ENCODE measurements at places on chromosomes 3 and 15.

DNA sequence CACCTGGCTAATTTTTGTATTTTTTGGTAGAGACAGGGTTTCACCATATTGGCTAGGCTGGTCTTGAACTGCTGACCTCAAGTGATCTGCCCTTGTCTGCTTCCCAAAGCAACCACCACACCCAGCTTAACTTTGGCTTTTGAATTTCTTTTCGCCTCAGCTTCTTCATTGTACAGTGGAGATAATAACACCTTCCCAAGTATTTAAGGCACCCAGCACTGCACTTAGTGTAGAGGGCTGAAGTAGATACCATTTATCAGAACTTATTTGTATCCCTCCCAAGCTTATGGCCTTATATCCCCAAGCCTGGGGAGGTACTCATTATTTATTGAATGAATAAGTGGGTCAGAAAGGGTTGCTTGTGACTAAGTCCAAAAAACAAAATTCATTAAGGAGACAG, 2.3 kb downstream of the SQOR start:
- no peak for DNase-seq

GRCh38 chr15:43958861-43959330, 132.1 kb downstream of the WDR76 start:
- peak; percentile 91 for DNase-seq

DNA sequence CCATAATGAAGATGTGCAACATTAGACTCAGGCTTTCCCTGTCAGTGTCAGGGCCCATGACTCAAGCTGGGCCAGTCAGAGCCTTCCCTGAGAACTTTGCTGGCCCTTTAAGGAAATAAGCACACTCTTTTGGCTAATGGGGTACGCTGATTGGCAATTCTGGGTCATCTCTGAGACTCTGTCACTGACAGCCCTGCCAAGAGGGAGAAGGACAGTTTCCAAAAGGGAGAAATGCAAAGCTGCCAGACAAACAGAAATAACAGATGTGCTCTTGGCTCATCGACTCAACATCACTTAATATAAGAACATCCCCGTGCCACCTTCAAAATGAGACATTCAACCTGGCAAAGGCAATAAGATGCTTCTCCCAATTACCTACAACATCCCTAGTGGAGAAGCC, 491.9 kb upstream of the PROK2 start:
- DNase-seq, result no peak

DNA sequence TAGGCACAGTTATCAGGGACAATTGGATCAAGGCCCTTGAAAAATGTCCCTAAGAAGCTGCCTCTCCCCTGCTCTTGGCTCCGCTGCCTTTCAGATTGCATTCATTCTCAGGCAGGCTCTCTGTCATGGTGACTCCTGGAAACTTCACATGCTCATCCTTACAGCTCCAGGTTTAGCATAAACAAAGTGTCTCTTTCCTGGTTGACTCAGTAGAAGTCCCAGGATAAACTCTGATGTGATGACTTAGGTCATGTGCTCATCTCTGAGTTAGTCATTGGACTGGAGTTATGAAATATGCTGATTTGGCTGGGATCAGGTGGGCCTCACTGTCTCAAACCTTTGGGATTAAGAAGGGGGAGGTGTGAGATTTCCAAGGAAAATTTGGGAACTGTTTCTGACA, 243.8 kb downstream of the ZNF621 start:
- peak; percentile 12 for DNase-seq

- DNase-seq, result peak; percentile 61
Measured at GRCh38 chr3:81554388-81554787, 207.1 kb downstream of the GBE1 start.

DNA sequence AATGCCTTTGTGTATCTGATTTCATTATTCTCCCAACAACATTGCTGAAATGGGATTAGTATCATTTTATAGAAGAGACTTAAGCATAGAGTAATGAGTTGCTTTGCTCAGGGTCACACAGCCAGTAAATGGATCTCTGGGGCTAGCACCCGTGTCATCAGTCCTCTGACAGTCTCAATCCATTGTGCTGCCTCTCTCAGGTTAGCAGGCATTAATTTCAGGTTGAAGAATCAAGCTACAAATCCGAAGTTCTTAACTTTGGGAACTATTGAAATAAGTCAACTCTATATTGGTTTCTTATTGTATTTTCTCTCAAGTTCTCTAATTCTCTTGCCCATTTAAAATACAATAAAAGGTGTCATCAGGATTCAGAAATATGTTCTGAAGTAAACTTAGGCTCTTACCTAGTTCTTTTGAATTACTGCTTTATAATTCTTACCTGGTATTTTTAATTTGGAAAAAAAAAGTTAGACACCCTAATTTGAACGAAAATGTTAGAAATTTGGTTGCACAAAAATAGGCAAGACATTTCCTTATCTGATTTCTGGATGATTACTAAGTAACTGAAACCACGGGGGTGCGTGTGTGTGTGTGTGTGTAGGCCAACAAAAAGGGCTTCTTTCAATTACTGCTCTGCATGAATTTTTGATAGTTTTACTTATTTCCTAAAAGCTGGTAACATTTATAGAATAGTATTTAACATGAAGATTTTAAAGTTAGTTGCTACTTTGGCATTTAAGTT, 189.8 kb downstream of the MBNL1 start:
- peak; percentile 34 for DNase-seq

- no peak for DNase-seq
Measured at GRCh38 chr15:97143592-97144376, 813.3 kb downstream of the NR2F2 start.

- DNase-seq, result peak; percentile 86
Measured at GRCh38 chr3:115330430-115330829, 183.3 kb upstream of the ZBTB20 start.

DNA sequence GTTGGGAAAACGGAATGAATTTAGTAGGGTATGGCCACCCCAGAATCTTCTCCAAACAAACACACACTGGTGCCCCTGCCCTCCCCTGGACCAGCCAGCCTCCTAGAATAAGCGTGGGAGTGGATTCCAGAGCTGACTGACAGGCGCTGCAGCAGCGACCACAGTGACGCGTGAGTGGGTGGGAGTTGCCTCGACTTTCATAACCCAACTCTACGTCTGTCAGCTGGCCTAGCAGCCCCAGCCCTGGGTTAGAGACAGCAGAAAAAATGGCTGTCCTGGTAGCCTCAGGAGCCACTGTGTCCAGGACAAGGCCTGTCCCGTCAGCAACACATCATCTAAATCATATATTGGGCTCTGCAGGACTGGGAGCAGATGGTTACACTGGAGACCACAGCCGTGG, 10.0 kb downstream of the PLA2G4B start:
- DNase-seq, result no peak

DNA sequence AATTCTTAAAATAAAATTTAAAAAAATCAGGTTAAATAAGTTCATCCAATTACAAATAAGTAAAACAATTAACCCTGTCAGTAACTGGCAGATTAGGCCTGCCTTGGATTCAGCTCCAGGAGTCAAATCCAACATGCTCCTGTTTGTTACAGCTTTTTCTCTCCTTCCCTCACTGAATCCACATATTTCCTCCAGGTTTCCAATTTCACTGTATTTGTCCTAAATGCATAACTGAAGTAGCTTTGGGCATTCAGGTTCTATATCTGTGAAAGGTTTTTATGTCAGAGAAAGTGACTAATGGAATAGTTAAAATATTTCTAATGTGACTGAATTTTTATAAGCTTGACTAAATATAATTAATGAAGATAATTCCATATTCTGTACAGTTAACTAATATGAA, 79.7 kb downstream of the IFT80 start:
- no peak for DNase-seq

- DNase-seq, result no peak
Measured at GRCh38 chr15:29003191-29003839, 117.5 kb downstream of the APBA2 start.

- no peak for DNase-seq
Measured at GRCh38 chr3:172776049-172776717, 25.7 kb downstream of the ECT2 start.

DNA sequence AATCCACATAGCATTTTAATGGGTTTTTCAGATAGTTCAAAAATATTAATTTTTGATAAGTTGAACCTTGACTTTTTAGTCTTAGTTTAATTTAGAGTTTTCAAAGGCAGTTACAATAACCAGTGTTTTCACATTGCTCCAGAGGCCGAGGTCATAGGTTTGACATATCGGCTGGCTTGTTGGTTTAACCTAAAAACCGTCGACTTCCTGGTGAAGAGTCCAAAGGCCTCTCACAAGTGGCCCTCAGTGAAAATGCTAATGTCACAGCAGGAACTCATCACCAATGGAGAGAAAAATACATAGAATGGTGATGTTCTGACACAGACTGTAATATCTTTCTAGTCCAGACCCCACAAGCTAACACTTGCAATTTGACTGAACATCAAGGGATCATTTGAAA, 642.3 kb downstream of the PLOD2 start:
- no peak for DNase-seq

DNA sequence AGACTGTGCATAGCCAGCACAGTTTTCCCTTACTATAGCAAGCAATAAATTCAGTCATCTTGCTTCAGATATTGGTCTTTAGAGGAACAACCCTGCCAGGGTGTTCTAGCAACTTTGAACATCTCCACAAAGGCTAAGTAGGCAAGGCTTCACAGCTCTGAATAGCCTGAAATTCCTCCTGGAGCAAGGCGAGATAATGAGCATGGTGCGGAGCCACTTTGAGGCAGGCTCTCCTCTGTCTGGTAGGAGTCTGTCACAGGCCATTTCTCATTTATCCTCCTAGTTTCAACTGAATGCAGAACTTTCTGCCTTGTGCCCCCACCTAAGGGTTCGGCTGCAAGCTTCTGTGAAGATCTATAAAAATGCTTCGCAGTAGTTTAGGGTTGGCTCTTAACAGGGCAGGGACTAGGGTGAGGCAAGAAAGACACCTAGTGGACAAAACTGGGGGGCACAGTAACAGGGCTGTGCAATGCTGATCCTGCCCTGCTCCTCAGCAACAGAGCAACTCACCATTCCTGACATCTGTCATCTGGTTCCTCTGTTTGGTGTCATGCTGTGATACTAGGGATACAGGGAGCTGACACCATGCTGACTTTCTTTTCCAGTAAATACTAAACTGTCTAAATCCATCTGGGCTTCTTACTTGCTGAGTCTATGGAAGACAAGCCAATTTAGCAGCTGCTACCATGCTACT, 16.6 kb upstream of the EHHADH start:
- DNase-seq, result peak; percentile 33

GRCh38 chr3:164620423-164620822, 457.9 kb downstream of the SI start:
- no peak for DNase-seq

DNA sequence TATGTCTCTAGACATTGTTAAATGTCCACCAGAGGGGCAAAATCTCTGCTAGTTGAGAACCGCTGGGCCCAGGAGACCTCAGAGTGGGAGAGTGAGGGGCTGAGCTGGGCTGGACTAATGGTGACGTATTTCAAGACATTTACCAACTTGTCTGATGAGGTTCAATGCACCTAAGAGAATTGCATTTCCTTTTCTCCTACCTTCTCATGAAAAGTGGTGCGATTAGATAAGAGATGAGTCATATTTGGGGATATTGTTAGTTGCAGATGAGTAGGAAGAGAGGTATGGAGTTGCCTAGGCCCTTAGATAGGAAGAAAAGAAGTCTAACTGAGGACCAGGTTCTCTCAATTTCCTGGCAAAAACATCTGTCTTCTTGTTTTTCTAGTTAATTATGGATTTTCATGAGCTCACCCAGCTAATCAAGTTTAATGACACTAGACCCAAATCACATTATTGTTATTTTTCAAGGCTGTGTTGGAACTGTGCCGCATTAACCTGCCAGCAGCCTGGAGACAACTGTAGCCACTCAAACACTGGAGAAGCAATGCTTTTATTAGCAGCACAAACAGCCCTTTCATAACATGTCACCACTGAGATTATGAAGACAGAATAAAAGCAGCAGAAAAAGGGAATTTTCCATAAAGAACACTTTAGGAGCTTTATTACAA, 144.2 kb downstream of the PDCD6IP start:
- DNase-seq, result no peak

DNA sequence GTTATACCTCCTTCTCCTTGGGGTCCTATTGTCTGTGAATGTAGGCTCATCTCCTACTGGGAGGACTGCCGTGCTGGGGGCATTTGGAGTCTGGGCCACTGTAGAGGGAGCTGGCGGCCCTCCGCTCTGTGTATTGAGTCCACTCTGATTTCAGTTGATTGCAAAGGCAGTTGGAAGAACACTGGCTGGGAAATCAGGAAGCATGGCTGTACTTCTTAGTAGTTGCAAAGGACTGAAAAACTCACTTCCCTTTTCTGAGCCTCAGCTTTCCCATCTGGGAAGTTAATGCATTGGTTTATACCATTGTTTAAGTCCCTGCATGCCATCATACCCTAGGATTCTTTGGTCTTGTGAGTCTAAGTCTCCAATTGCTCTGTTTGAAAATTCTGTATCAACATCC, 46.7 kb downstream of the TMED3 start:
- no peak for DNase-seq

DNA sequence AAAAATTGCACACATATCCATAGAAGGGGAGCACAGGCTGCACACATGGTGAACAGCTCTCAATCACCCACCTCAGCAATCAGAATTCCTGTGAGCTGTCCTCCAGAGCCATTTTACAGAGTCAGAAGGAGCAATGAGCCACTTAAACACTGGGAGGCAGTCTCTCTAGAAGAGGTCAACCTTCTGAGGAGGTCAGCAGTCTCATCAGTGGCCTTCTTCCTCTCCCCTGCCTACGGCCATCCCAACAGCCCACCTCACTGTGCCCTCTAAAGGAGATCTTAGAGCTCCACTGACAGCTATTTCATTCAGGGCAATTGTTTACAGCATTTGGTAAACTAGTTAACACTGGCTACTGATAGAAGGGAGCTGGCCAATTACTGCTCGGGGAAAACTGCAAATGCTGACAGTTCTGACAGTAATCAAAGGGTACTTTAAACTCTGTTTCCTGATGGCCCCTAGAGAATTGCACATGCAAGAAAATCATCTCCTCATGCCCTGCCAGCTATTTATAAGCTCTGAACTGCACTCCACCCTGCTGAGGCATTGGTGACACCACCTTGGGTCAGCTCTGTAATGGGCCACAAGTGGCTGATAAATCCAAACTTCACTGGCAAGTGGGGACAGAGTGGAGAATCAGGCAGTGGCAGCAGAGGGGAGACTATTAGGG, 42.1 kb upstream of the TSPAN3 start:
- DNase-seq, result no peak

GRCh38 chr15:59304034-59304795, 68.5 kb downstream of the MYO1E start:
- DNase-seq, result no peak

DNA sequence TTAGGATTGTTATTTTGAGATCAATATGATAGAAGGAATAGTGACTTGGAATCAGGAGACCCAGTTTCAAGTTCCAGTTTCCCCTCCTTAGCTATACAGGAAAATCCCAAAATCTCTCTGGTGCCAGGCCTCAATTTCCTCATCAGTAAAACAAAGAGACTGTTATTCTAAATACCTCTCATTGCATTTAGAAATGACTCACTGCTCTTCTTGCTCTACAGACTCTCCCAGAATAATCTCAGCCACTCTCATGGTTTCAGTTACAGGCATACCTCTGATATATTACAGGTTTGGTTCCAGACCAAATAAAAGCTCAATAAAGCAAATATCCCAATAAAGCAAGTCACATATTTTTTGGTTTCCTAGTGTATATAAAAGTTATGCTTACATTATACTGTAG, 28.3 kb downstream of the IMPG2 start:
- peak; percentile 39 for DNase-seq

GRCh38 chr3:188266562-188267274, 112.8 kb downstream of the LPP start:
- peak; percentile 92 for DNase-seq

GRCh38 chr3:154244644-154245043, 79.6 kb downstream of the DHX36 start:
- DNase-seq, result peak; percentile 59

Measured in fibroblast of skin of right biceps (primary cell).